ENCODE measurements at places on chromosomes 5 and 9.

DNA sequence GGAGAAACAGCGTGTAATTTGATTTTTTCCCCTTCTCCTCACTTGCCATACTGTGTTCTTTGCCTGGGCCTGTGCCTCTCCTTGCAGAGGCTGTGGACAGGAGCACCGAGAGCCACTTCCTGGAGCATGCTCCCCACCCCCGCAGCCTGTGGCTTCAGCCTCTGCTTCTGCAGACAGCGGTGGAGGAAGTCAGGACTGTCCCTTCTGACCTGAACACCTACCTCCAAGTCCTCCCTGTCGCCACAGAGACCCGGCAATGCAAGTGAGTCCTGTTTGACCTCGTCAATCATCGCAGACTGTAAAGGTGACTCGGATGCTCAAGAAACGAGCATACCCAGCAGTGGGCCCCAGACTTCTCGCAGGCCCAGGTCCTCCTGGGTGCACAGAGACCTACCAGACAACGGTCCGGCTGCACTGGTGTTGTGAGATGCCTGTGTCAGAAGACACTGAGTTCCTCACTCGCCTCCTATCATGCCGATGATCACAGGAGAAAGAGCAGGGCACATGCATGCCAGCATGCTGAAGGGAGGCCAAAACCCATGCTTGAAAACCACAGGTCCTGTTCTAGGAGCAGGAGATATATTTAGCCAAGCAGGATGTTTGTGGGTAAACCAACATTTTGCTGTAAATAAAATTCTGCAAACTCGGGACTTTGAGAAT is 198.8 kb downstream of the AUH start:
- DNase-seq: peak; percentile 87

DNA sequence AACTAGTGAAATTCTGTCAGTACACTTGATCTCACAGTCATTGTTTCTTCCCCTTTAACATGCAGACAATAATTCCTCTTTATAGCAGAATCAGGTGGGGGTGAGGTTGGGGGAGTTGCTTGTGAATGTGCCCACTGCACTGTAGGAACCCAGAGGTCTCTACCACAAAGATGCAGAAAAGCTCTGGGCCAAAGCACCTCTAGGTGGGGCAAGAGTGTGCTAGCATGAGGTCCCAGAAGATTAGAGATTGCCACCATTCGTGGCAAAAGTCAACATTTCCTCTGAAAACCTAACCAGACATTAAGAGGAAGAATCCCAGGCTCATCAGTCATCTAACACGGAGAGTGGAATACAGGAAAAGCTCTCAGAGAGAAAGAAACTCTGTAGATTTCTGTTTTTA is 74.5 kb downstream of the PTCD2 start:
- DNase-seq: peak; percentile 10

- DNase-seq: peak; percentile 75
Measured at GRCh38 chr9:129026442-129027223, 1.5 kb downstream of the SH3GLB2 start.

GRCh38 chr9:137057545-137057944 is 3.7 kb upstream of the ENTPD2 start:
- DNase-seq: no peak

DNA sequence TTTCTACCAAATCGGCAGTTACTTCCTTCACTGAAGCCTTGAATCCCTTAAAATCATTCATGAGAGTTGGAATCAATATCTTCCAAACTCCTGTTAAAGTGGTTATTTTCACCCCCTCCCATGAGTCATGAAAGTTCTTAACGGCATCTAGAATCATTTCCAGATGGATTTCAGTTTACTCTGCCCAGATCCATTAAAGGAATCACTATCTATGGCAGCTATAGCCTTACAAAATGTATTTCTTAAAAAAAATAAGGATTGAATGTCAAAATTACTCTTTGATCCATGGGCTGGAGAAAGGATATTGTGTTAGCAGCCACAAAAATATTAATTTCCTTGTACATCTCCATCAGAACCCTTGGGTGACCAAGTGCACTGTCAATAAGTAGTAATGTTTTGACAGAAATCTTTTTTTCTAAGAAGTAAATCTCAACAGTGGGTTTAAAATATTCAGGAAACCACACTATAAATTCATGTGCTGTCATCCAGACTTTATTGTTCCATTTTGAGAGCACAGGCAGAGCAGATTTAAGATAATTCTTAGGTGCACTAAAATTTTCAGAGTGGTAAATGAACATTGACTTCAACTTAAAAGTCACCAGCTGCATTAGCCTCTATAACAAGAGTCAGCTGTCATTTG is 767.7 kb downstream of the DTWD2 start:
- no peak for DNase-seq

GRCh38 chr9:125646621-125647100 is 60.3 kb downstream of the MAPKAP1 start:
- DNase-seq: peak; percentile 39

- no peak for DNase-seq
Measured at GRCh38 chr5:36932699-36933098, 56.1 kb downstream of the NIPBL start.

GRCh38 chr9:14144215-14144614 is 169.7 kb downstream of the NFIB start:
- no peak for DNase-seq

DNA sequence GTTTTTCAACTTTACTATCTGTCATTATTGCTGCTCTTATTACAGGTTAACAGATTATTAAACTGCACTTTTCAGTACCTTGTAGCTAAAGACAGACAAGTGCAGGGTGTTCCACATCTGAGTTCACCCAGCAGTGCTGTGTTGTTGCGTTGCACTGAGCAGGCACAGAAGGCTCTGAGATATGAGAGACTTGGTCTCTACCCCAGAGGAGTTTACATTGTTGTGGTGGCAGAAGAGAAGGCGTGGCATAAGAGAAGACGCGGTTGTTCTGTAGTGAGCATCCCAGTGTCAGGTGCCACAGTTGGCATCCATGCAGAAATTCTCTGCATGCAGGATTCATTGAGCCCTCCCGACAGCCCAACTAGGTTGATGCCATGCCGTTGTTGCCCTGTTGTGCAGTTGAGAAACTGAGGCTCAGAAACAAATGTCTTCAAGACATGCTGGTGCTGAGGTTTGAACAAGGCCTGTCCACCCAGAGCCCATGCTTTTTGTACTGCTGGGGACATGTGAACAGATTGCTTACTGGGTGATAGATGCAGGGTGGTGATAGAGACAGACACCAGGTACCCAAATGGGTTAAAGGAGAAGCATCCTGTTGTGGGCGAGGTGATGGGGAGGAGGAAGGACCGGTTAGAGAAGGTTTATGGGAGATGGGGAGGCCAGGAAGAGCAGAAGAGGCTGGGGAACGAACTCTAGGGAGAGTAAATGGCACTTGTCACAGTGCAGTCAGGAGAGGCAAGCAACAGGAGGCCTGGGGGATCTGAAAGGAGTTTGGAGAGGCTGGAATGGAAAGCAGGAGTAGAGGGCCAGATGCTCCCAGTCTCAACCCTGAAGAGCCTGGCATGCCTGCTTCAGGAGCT is 8.2 kb downstream of the ABL1 start:
- no peak for DNase-seq

GRCh38 chr9:88268886-88269285 is 119.4 kb upstream of the SPIN1 start:
- DNase-seq: no peak

GRCh38 chr5:125411744-125412560 is 665.5 kb upstream of the ZNF608 start:
- DNase-seq: no peak

GRCh38 chr9:20981486-20981885 is 50.0 kb downstream of the HACD4 start:
- DNase-seq: no peak

- peak; percentile 65 for DNase-seq
Measured at GRCh38 chr5:100889165-100889743, 13.8 kb downstream of the ST8SIA4 start.

- no peak for DNase-seq
Measured at GRCh38 chr9:86859056-86859455, 88.2 kb downstream of the GAS1 start.

DNA sequence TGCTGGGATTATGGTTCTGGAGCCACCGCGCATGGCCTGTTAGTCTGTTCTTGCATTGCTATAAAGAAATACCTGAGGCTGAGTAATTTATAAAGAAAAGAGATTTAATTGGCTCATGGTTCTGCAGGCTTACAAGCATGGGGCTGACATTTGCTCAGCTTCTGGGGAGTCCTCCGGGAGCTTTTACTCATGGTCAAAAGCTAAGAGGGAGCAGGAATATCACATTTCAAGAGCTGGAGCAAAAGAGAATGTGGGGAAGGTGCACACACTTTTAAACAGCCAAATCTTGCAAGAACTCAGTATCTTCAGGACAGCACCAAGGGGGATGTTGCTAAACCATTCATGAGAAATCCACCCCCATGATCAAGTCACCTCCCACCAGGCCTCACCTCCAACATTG is 12.1 kb downstream of the JAK2 start:
- DNase-seq: no peak

GRCh38 chr5:2754581-2755075 is 3.2 kb upstream of the IRX2 start:
- DNase-seq: no peak

DNA sequence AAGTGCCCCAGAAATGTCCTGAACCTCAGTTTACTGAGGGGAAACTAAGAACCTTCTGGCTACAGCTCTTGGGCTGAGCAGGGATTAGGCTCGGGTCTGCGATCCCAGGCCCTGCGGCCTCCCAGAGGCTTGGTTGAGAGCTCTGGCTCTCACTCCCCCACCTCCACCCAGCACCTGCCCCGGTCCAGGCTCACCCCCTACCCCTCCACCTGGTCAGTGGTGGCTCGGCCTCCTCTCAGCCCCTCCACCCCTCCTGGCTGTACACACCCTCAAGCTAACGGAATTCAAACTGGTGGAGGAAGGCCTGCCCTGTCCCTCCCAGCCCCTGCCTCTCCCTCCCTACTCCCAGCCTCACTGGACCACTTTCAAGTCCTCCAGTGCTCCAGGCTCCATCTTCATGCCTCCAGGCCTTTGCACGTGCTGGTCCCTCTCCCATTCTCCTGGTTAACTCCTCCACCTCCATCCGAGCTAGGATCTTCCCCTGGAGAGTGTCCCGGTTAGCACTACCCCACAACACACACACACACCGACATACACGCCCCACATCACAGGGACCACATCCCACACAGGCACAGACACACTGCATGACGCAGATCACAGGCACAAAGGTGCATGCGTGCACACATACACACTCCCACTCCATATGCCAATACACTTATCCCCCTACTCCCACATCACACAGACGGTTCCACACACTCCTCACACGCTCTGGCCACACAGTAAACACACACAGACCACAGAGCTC is 130.9 kb downstream of the C9orf50 start:
- DNase-seq: no peak

- peak; percentile 49 for DNase-seq
Measured at GRCh38 chr9:126146254-126147145, 180.1 kb upstream of the MVB12B start.

- no peak for DNase-seq
Measured at GRCh38 chr5:15544039-15544438, 44.1 kb downstream of the FBXL7 start.

DNA sequence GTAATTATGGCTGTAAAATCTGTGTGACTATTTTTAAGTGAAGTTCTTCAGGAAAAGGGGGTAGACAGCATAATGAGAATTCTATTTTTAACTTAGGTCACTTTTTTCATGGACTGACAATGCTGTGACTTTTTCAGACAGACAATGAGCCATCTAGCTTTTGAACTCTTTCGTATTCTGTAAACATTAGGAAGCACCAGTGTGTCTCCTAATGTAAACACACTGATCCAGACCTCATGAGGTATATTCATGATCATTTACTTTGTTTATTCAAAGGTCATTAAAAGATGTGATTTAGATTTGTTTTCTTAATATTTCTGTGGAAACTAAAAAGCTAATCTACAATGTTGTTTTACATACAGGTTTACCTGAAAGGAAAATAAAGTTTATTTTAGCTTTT is 352.6 kb downstream of the ADGRV1 start:
- DNase-seq: no peak

GRCh38 chr9:69504058-69504457 is 168.1 kb downstream of the APBA1 start:
- no peak for DNase-seq

GRCh38 chr5:14136228-14136627 is 6.9 kb upstream of the TRIO start:
- no peak for DNase-seq

GRCh38 chr5:68839019-68839552 is 254.7 kb upstream of the SLC30A5 start:
- no peak for DNase-seq

DNA sequence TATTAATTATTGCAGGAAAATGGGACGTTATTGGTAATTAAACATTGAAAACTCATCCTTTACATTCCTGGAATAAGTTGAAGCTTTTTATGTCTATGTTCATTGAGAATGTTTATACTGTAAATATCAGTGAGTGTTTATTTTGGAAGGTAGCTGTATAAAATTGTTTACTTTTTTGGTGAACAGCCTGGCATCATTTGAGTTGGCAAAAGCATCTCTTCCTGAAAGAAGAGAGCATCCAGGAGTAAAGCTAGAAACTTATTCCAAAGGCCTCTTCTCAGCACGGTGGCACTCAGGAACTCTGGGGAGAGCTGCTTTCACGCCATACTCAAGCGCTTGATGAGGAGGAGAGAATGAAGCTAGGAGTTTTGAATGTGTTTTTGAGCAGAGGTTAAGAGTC is 79.9 kb downstream of the GAPVD1 start:
- DNase-seq: no peak

DNA sequence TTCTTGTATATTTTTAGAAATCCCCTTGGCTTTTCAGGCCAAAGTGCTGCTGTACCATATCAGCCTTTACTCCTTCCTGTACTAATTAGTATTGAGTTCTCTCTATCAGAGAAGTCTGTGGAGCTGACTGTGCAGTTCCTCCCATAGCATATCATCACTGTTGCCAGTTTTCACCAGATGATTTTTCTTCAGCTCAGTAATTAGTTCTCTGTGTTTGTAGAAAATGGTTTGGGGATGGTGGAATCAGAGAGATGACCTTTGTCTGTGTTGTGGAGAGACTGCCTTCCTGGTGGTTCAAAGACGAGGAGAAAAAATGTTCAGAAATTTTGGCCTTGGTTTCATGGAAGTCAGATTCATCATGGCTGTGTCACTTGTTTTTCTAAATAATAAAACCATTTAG is 227.5 kb upstream of the ACTBL2 start:
- DNase-seq: no peak

- DNase-seq: no peak
Measured at GRCh38 chr9:79201636-79202035, 370.1 kb upstream of the TLE4 start.

Measured in RPMI8226 (cell line).